ENCODE measurements at places on chromosomes 5 and 9.

DNA sequence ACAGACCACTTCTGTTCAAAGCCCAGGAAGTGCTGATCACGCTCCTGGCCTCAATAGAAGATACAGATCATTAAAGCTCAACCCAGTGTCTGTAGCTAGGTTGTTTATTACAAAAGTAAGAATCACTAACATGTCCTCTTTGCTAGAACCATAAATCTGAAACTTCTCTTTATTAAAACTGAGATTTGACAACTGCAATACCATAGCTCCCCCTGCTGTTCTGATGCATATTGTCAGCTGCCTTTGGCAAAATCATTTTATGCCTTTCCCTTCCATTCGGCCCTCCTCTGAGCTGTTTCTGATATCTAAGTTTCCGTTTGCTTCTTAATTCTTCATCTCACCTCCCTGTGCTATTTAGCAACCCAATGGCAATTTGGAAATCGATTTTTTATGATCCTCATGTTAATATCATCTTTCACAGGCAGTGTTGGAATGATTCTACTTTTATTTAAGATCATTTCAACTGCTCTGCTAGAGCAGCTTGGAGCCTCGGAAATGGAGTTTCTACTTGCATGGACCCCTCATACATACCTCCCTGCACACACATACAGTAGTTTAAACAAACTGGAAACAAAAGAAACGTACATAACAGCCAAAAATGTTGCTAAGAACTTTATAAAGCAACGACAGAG lies 998.8 kb downstream of the MAT2B start:
- no peak for DNase-seq

- DNase-seq: no peak
These were observed 68.4 kb downstream of the PAM start for GRCh38 chr5:102823441-102823874.

GRCh38 chr5:44993286-44993685 lies 184.5 kb downstream of the MRPS30 start:
- DNase-seq: no peak

DNA sequence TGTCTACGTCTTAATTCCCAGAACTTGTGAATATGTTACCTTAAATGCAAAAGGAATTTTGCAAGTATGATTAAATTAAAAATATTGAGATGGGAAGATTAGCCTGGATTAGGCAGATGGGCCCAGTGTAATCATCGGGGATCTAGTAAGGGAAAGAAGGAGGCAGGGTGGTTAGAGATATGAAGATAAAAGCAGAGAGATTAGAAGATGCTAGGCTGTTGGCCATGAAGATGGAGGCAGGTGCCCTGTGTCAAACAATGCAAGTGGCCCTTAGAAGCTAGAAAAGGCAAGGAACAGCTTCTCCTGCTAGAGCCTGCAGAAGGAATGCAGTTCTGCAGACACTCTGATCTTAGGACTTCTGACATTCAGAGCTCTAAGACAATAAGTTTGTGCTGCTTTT lies 28.8 kb upstream of the ISOC1 start:
- DNase-seq: no peak

- no peak for DNase-seq
These were observed 34.2 kb downstream of the CDC14B start for GRCh38 chr9:96585426-96585825.

DNA sequence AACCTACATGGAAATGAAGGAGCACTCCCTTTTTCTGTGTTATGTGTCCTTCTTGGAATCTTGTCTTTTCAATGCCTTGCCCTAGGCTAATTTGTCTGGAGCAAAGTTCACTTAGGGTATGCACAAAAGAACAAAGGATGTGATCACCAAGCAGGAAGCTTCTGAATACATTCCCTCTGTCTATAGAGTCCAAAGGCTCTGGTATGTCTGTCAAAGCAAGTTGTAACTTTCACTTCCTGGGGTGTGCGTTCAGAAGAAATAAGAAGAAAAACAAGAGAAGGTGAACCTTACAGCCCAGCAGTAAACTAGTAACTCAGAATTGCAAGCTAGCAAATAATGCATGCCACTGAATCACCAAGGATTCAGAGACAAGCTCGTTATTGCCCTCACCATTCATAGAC lies 31.7 kb upstream of the CDH6 start:
- no peak for DNase-seq

GRCh38 chr5:153525536-153525935 lies 35.1 kb downstream of the GRIA1 start:
- DNase-seq: no peak

- DNase-seq: no peak
These were observed 7.1 kb downstream of the NEK6 start for GRCh38 chr9:124264823-124265233.

DNA sequence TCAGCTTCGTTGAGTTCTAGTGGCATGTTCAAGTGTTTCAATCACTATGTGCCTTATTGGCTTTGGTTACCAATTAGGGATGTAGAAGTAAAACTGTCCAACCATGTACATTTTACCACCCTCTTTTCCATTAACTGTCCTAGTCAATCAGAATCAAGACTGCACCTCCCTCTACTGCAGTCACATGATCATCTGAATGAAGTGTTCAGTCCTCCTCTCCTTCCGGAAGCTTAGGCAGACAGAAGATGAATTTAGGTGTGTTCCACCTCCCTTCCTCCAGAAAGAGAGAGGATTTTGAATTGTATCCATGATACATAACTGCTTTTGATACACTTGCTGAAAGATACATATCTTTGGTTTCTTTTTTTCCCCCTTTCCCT lies 133.7 kb downstream of the ERCC6L2 start:
- no peak for DNase-seq

GRCh38 chr5:157944938-157945337 lies 86.0 kb upstream of the CLINT1 start:
- DNase-seq: no peak

DNA sequence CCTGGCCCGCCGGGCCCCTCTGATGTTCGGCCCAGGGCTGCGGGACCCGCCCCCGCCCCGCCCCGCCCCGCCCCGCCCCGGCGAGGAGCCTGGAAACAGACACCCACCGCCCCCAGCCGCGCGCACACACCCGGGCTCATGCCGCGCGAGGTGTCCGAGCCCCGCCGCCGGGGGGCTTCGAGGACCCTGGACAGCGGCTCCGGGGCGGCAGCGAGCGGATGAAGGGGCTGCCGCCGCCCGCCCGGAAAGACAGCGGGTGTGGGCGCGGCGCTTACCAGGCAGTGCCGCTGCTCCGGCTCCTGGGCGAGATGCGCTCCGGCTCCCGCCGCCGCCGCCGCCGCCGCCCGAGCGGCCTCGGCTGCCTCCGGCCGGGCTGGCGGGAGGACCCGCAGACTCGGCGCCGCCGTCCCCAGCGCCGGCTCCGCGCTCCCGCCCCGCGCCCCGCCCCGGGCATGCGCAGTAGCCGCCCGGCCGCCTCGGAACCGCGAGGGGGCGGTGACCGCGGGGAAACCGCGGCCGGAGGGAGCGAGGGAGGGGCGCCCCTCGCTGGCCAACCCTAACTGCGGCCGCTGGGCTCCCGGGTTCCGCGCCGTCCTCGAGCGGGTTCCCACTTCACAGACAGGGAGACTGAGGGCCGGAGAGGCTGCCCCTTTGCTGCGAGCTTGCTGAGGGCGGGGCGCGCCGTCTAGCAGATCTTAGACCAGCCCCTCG lies at the start of gene GPRIN1:
GPRIN1 (minus strand) TSS at position 433 of the 711 bp plus-strand sequence. CDS start 10,322 bp downstream, outside the sequence.
- peak; percentile 73 for DNase-seq

GRCh38 chr9:70135176-70135575 lies 91.5 kb downstream of the MAMDC2 start:
- no peak for DNase-seq

DNA sequence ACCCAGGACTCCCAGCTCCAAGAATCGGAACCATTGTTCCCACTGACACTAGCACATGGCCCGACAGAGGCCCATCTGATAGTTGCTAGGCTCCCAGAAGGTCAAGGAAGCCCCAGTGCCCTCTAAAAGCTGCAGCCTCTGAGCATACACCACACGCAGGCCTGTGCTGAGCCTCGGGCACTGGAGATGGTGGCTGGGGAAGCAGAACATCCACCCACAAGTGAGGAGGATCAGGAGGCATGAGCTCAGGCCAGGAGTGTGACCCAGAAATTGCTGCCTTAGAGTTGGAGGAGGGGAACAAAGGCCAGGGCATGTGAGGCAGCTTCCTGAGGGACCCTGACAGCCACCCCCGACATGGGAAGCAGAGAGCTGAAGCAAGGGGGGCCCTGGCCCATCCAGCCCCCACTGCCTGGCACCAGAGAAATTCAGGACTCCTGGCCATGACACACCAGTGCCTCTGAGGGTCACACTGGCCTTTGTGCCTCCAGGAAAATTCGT lies 21.4 kb downstream of the IPPK start:
- DNase-seq: no peak

Measured in activated T-cell treated with anti-CD3 and anti-CD28 coated beads, Interleukin-2, amount 50 U/mL, for 48 hours (primary cell).